HCT116 (cell line): ENCODE measurements at places on chromosomes 4 and X. TPM values are rescaled to one million over a fixed set of nuclear protein-coding genes. Genes with fewer than 3 reads are reported as not detected.

- no peak for DNase-seq
- no peak overlapping the region for H3K4me3 ChIP-seq
- no peaks in the 10 kb centered on the region for H3K4me1 ChIP-seq
- no peaks in the 10 kb centered on the region for H3K27me3 ChIP-seq
- H3K36me3 ChIP-seq = no peaks in the 10 kb centered on the region
Measured at GRCh38 chr4:159240687-159241086, 137.8 kb downstream of the RAPGEF2 start.

DNA sequence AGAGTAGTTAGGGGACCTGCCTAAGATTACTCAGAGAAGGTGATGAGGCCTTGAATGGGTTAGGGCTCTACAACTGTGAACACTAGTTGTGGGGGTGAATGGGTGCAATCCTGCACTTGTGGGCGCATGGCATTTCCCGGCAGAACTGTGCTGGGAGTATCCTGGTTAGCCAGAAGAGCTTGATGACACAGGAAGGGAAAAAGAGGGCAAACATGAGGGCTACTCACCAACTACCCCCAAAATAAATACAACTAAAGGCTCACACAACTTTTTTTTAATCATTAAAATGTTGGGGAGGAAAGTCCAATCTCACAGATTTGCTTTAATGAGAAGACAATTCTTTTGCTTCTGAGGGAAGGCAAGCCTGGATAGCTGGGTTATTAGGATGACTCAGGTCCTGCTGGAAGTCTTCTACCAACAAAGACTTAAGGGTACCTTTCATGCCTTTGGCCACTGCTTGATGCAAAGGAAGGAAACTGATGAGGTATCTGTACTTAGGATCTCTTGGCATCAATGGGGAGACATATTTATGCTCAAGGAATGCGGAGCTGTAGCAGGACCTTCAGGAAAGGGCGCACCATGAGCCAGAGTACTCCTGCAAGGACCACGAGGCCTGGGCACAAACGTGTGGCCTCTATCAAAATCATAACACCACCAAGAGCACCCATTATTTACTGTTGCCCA lies 2.6 kb downstream of the PHKA2 start:
- DNase-seq = no peak
- no peaks in the 10 kb centered on the region for H3K36me3 ChIP-seq
- no peaks in the 10 kb centered on the region for H3K27me3 ChIP-seq
- H3K4me3 ChIP-seq = no peak overlapping the region
- no peak overlapping the region for H3K27ac ChIP-seq

DNA sequence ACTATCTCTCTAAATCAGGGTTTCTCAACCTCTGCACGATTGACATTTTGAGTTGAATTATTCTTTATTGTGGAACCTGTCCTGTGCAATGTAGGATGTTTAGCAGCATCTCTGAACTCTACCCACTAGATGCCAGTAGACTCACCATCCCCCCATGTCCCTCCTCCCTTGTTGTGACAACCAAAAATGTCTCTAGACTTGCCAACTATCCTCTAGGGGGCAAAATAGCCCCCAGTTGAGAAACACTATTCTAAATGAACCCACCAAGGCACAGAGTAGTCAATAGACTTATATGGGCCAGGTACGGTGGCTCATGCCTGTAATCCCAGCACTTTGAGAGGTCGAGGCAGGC lies 49.1 kb upstream of the GAB1 start:
- H3K27ac ChIP-seq = no peak overlapping the region
- H3K27me3 ChIP-seq = no peaks in the 10 kb centered on the region
- H3K36me3 ChIP-seq = no peaks in the 10 kb centered on the region
- H3K4me1 ChIP-seq = no peaks in the 10 kb centered on the region
- no peak for DNase-seq

Gene STOX2
- total RNA-seq = 6.3 TPM
